ENCODE measurements at places on chromosomes 11 and 22.

- peak; percentile 32 for DNase-seq
Measured at GRCh38 chr22:43293655-43294392, 49.3 kb downstream of the SCUBE1 start.

DNA sequence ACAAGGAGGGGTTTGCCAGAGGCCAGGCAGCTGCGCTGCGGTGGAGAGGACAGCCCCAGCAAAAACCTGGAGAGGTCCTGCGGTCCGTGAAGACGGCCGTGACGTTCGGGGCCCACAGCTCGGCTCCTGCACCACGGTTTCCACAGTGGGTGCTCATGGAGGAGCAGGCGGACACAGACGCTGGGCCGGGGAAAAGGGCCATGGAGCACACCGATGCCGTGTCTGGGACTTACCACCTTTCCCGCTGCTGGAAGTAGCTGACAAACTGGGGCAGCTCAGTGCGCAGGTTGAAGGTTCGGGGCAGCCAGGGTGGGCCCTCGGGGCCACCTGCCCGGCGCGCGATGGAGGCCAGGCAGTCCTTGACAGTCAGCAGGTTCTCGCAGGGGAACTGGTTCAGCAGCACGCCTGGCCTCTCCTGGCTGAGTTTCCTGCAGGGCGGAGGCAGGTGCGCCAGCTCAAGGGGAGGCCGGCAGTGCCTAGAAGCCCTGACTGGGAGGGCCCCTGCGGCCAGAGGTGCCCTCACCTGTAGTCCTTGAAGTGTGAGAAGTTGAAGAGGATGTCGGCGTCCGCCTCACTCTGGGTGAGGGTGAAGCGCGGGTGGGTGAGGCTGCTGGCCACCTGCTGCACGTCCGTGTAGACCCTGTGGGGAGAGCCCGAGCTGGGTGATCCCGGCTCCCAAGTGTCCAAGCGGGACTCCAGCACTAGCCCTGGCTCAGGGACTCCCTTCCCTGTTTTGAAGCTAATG lies 12.8 kb downstream of the TTLL12 start:
- DNase-seq, result no peak

DNA sequence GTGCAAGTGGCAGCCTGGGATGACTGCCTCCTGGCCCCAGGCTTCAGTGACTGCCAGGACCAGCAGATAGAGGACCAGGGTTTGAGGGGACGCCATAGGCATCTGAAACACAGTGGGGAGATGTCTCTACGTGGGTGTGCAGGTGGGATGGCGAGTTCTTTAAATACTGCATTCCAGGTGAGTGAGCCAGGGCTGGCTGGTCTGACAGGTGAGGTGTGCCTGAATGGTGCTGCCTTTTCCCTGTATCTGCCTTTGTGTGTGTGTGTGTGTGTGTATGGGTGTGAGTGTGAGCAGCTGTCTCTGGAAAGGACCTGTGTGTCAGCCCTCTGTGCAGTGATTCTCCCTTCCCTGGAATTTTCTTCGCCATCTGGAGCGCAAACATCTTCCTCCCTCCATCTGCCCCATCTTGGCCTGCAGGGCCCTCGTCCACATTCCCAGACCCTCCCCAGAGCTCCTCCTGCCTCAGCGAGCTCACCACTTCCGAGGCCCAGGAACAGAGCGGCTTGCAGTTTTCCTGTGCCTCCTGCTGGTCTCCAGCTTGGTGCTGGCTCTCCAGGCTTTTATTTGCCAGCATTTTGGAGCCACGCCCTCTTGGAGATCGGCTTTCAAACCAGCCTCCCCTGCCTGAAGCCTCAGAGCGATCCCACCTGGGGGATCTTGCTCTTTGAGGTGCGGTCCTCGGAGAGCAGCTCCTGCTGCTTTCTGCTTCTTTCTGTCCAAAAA lies at the start of gene GPHA2:
GPHA2 (minus strand) TSS at position 535 of the 723 bp plus-strand sequence; CDS start at position 102, 433 bp downstream.
- no peak for DNase-seq

- no peak for DNase-seq
Measured at GRCh38 chr22:39739338-39740027, 154.1 kb downstream of the ENTHD1 start.

GRCh38 chr22:37363261-37363992 lies 63.9 kb downstream of the ELFN2 start:
- no peak for DNase-seq

DNA sequence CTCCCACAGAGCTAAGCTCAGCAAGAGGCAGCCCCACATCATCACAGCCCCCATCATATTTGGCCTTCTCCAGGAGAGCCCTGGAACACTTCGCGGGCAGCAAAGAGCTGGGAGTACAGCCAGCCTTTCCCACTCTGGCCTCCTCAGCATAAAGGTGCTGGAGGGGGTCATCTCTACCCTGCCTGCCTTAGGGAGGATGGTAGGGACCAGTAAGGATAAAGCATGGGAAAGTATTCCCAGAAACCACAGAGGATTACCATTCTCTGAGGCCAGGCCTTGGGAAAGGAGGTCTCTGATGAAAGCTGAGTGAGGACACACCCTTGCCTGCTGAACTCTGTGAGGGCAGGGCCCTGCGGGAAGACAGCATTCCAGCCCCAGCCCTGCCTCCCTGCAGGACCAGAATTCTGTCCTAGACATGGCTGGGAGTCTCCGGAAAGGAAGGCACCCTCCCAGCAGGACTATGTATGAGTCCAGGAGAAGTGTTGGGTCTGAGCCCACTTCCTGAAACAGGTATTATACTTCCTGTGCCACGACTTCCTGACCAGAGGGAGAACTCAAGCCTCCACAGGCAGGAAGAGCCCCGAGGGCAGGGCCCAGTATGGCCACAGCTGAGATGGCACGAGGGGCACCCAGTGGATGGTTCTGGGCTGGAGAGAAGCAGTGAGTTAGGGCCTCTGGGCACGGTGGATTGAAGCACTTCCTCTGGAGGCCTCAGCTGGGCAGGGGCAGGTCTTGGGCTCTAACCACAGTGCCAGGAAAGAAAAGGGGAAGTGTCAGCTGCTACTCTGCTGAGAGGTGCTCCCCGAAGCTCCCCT lies 12.9 kb upstream of the CASTOR1 start:
- DNase-seq, result peak; percentile 68

GRCh38 chr11:48055292-48056132 lies 75.2 kb downstream of the PTPRJ start:
- peak; percentile 70 for DNase-seq

DNA sequence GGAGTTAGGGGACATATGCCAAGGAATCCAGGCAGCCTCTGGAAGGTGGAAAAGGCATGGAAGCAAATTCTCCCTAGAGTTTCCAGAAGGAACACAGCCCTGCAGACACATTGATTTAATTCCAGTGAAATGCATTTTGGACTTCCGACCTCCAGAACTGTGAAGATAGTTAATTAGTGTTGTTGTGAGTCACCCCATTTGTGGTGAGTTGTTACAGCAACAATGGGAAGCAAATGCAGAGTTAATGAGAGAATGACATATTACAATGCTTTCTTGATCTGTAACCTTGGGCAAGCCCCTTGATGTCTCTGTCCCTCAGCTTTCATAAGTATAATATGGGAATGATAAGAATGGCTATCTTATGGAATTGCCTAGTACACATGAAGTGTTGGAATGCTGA lies 178.7 kb downstream of the KIRREL3 start:
- DNase-seq, result no peak

- no peak for DNase-seq
Measured at GRCh38 chr11:61150706-61151544, 10.3 kb downstream of the VPS37C start.

DNA sequence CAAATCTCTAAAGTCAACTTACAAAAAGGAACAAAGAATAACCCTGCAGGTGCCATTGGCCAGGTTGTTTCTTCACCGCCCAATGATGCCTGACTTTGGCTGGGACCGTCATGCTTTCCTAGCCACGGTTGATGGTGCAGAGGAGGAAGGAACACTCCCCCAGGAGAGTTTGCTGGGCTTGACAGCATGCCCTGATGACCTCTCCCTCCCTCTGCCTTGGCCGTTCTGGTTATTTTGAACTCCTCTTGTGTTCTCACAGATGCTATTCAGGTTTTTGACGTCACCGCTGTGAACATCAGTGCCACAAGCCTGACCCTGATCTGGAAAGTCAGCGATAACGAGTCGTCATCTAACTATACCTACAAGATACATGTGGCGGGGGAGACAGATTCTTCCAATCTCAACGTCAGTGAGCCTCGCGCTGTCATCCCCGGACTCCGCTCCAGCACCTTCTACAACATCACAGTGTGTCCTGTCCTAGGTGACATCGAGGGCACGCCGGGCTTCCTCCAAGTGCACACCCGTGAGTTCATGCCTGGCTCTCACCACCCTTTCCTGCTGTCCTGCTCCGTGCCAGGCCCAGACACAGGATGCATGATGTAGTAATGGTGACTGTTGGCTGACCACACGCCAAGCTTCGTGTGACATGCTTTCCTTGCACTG lies 89.0 kb upstream of the OR4B1 start:
- no peak for DNase-seq

DNA sequence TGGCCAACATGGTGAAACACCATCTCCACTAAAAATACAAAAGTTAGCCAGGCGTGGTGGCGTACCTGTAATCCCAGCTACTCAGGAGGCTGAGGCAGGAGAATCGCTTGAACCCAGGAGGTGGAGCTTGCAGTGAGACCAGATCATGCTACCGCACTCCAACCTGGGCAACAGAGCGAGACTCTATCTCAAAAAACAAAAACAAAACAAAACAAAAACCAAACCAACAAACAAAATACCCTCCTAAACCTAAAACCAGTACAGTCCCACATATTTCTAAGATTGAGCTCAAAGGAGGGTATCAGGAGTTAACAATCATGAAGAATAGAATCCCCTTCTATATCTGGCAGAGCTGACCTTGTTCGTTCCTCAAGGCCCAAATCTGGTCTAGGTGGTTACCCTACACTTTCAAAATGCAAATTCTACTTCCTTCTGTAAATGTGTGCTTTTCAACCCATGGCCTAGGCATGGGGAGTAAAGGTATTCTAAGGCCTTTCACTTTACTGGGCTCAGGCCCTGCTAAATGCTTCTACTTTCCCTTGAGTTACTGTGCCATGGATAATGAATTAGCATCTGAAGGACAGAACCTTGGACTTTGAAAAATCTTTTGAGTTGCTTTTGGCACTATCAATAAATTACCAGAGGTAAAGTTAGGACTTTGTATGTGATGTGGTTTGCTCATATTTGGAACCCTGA lies 10.4 kb upstream of the PPP2R1B start:
- DNase-seq, result no peak

DNA sequence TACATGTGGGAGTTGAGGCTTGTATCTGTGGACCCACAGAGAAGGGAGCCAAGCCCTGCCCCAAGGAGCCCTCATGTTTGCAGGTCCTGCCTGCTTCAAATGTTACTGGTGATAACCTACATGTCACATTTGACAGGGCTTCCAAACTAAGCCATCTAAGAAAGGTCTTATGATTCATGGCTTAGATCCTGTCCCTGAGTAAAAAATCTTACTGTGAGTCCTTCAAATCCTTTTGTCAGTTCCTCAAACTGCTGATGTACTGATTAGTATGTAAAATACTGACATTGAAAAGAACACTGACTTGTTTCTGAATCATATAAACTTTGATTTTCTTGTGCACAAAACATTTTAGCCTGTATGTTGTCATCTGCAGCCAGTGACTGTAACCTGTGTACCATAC lies 1.0 kb upstream of the PANX1 start:
- DNase-seq, result no peak

DNA sequence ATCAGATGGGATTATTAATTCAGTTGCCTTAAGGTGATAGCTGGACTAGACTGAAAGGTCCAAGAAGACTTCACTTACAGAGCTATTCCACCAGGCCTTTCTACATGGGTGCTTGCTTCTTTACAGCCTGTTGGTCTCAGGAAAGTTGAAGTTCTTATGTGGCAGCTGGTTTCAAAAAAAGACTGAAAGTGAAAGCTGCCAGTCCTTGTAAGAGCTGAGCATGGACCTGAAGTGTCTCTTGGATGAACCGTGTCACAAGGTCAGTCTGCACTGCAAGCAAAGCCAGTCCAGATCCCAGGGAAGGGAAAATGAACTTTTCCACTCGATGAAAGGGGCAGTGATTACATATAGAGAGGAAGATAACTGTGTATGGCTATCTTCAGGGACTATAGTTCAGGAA lies 201.5 kb upstream of the LUZP2 start:
- DNase-seq, result no peak

DNA sequence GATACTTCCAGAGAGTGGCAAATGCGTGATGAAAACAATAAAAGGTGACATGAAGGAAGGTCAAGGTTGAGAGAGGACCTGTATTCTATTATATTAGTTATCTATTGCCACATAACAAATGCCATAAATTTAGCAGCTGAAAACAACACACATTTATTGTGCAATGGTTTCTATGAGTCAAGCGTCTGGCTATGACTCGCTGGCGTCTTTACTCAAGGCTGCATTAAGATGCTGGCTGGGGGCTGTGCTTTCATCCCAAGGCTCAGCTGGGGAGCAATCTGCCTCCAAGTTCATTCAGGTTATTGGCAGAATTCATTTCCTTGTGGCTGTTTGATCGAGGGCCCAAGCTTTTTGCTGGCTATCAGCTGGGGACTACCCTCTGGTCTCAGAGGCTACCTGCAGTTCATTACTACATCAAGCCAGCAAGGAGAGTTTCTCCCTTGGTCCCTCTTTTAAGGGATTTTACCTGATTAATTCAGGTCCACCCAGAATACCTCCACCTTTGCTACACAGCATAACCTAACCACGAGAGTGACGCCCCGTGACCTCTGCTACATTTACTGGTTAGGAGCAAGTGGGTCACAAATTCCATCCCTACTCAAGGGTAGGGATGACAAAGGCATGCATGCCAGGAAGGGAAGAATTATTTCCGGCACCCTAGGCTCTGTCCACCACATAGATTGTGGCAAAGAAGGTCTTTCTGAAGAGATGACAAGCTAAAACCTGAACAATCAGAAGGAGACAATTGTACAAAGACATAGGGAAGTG lies 549.1 kb downstream of the MN1 start:
- DNase-seq, result no peak

DNA sequence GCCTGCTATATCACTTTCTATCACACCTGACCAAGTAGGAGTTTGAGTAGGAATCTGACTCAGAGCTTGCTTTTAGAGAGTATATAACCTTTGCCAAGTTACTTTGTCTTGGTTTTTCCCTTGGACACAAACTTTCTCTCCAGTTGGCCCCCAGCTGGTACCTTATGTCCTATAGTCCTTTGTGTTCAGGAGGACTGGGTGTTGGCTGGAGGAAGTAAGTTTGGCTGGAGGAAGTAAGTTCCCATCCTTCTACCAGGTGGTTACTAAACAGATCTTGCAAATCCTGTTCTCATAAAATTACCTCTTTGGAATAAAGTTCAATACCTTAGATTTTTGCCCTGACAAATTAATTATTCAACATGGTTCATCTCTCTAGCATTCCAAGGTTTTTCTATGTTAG lies 37.2 kb downstream of the SPON1 start:
- no peak for DNase-seq

DNA sequence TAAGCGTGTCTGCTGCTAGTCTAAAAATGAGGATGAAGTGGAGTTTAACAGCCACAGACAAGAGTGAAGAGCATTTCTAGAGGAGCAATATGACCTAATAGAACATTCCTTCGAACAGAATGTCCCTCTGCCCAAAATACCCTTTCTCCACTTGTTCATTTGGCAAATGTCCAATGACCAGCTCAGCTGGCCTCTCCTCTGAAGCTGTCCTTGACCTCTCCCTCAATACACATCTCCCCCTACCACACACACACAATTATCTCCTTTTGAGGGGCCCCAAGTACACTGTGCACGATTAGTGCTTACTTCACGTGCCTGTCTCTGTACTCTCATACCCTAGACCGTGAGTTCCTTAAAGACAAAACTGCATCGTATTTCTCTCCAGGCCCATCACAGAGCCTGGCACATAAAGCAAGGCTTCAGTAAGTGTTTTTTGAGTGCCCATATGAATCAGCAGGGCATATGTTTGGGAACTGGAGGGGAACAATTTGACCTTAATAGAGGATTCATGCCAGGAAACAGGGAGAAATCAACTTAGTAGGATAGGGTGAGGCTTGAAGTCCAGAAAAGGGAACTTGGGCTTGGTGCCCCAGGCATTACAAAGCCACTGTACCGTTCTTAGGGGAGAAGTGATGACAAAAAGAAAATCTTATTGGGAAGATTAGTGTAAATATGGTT lies 18.1 kb upstream of the NCAM1 start:
- no peak for DNase-seq
